ENCODE measurements at places on chromosomes 16 and 17. TPM values are rescaled to one million over a fixed set of nuclear protein-coding genes. Genes with fewer than 3 reads are reported as not detected.

DNA sequence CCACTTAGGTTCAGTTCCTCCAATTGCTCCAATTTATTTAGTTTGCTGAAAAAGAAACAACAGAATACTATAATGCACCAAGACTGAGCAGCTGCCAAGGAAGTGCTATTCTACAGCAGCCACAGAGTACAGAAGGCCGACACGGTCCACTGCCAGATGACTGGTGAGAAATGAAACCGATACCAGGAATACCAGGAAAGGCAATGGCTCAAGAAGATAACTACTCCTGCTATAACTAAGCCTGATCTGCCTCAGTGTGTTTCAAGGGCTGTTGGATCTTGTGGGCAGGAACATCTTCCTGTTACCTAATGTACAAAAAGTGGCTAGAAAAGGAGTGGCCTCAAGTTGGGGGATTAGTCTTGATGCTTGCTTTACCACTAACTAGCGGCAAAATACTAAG, 32.8 kb downstream of the MARVELD3 start:
- DNase-seq, result no peak

DNA sequence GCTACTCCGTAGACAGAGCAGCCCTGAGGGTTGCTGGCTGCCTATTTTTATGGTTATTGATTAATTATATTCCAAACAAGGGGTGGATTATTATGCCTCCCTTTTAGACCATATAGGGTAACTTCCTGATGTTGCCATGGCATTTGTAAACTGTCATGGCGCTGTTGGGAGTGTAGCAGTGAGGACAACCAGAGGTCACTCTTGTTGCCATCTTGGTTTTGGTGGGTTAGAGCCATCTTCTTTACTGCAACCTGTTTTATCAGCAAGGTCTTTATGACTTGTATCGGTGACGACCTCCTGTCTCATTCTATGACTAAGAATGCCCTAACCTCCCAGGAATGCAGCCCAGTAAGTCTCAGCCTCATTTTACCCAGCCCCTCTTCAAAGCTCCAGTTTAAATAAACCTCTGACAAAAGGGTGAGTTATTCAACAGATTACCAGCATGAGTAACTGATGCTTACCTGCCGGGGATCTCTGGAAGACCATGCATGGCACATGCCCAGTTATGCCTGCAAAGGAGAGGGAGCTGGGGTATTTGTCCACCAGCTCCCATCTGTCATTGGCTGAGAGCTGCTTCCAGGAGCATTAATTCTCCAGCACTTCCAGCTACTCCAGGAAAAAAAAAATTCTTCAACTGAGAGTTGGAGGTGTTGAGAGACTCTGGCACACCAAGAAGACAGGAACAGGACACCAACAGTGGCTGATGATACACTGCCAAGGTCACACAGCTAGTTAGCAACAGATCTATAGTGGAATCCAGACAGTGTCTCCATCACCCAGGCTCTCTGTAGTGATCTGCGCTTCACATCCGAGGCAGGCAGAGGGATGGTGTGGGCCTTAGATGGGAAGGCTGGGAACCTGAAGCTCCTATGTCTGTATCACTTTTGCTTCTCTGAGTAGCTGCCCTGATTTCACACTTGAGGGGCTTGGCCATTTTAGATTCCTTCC, 36.6 kb upstream of the IL21R start:
- DNase-seq, result no peak

DNA sequence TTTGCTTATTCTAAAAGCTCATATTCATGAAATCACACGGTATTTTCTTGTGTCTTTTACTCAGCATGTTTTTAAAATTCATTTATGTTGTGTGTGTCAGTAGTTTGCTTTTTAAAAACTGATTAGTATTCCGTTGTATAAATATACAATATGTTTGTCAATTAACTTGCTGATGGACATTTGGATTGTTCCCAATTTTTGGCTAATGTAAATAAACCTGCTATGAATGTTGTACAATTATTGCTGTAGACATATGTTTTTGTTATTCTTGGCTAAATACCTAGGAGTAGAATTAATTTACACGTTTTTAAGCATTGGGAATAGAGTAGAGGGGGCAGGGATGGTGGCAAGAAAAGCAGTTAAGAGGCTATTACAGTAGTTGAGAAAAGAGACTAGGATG, 199.5 kb upstream of the CCL2 start:
- no peak for DNase-seq

KRT17 gene
- not detected for polyA plus RNA-seq

GRCh38 chr16:2675714-2676113, 6.6 kb upstream of the KCTD5 start:
- DNase-seq, result no peak

DNA sequence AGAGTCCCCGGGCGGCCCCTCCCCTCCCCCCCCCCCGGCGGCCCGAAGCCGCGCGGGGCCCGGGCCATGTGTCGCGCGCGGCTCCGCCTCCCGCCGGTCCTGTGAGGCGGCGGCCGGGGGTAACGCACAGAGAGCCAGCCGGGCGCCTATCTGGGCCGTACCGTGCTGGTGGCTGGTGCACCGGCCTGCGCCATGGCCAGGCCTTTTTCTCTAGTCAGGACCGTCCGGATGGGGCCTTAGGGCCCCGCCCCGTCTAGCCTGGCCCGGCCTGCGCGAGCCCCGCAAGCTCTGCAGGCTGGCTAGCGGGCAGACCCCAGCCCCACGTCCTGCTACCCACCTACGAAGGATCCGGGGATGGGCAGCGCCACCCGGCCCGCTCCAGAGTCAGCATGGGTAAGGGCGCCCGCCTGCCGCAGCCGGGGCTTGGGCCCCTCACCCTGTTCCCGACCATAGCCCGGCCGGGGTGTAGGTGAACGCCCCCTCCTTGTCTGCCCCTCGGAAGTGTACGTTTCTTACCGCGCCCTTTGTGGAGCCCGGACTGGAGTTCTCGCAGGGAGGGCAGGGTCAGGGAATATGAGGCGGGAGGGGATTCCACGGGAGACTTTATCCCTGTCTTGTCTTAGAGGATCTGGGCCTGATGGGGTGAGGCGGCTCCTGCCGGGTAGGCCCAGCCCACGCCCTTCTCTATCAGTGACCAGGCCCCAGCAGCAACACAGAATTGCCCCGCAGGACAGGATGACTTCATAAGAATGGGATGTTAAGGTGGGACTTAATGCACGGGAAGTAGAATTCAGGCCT, at the start of gene CENPT:
CENPT (minus strand) TSS at position 630 of the 798 bp plus-strand sequence. CDS start 13,834 bp downstream, outside the sequence.
- no peak for DNase-seq

DNA sequence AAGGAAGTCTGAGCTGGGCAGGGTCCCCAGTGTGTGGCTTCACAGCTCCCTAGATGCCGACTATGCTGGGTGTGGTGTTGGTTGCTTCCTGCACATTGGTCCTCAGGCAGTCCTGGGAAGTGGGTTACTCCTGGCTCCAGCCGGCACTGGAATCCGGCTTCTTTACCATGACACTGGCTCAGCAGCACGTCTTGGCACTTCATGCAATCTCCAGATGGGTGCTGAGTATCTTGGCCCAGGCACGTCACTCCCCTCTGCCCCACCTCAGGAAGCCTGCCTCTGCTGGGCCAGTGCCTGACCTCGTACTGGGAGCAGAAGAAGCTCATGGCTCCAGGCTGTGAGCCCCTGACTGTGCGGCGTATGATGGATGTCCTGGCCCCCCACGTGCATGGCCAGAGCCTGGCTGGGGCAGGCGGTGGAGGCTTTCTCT, 24.5 kb downstream of the FCSK start:
- no peak for DNase-seq

DNA sequence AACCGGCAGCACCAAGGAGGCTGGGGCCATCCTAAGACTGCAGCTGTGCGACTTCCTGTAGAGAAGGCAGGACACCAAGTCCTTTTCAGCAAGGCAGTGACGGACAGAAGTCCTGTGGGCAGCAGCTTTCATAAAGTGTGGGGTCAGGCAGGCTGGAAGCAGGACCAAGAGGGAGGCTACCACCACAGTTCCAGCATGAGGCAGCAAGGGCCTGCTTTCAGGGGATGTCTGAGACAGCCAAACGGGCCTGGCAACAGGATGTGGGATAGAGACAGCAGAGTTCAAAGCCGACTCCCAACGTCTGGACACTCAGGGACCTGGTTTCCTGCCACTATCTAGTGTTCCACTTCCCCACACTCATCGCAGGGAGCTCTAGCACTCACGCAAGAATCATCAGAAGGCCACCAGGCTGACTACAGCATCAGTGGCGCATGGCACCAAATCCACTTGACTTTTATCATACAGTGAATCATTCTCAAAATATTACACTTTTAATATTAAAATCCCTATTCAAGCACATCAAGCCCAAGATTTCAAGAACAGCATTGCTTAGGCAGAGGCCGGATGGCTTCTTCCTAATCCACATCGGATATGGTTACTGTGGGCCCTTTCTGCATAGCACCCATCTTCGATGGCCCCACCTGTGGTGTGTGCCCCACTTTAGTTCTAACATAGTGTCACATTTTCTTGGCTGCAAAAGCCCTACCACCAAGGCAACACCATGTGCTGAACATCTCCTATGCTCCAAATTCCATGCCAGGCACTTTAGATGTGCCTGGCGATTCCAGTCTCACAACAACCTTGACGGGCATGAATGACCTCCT, 5.2 kb downstream of the USP7 start:
- no peak for DNase-seq

DNA sequence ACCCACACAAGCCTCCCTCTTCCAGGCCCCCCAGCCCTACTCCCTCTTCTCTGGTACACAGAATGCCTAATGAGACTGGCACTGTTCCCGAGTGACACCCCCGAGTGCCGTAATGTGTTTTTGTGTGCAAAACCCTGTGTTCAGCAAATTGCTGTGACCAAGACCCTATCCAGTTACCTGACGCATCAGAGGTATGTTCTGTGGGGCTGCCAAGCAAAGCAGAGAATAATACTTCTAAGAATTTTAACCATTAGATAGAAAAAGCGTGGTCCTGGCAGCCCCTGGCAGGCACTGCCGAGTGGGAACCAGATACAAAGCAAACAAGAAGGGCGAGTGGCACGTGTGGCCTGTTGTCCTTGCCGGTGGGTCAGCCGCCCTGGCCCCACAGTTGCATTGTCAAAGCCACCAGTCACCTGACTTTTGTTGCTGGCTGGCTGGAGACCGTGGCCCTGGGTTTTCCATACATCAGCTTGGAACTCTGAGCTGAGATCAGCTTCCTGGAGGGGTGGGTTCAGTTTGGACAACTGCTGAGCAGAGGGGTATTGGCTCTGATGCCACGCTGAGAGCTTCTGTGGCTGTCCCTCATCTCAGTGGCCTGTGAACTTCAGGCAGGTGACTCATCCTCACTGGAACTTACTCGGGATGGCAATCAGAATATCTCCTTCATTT, 69.1 kb upstream of the BRD7 start:
- DNase-seq, result no peak

- no peak for DNase-seq
Measured at GRCh38 chr17:38654411-38655398, 20.1 kb downstream of the EPOP start.

CYLD gene
- polyA plus RNA-seq, result 224 TPM

SLC4A1 gene
- not detected for polyA plus RNA-seq

GRCh38 chr16:28106467-28107215, 43.1 kb upstream of the GSG1L start:
- no peak for DNase-seq

- DNase-seq, result no peak
Measured at GRCh38 chr16:48366165-48367093, 18.8 kb downstream of the SIAH1 start.

GRCh38 chr17:17343160-17343735, 40.1 kb downstream of the NT5M start:
- no peak for DNase-seq

- DNase-seq, result no peak
Measured at GRCh38 chr17:31462261-31462660, 70.8 kb downstream of the RAB11FIP4 start.

GRCh38 chr17:81143200-81143527, 22.1 kb upstream of the PVALEF start:
- no peak for DNase-seq

DNA sequence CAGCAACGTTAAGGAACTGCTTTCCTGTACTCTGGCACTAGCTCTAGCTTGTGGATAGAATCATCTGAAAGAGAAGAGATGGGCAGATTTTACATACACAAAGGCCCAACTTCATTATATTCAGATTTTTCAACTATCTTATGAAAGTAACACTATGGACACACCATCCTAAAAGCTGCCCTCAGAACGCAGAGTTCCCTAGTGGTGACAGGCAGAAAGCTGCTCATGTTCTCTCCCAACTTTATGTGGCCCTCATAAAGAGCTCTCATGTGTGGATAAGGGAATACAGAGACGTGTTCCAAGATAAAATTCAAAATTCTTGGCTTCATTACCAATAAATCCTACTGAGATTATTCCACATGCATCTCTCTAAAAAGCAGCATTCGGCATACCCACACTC, 1.5 kb downstream of the CFAP20 start:
- DNase-seq, result no peak

DNA sequence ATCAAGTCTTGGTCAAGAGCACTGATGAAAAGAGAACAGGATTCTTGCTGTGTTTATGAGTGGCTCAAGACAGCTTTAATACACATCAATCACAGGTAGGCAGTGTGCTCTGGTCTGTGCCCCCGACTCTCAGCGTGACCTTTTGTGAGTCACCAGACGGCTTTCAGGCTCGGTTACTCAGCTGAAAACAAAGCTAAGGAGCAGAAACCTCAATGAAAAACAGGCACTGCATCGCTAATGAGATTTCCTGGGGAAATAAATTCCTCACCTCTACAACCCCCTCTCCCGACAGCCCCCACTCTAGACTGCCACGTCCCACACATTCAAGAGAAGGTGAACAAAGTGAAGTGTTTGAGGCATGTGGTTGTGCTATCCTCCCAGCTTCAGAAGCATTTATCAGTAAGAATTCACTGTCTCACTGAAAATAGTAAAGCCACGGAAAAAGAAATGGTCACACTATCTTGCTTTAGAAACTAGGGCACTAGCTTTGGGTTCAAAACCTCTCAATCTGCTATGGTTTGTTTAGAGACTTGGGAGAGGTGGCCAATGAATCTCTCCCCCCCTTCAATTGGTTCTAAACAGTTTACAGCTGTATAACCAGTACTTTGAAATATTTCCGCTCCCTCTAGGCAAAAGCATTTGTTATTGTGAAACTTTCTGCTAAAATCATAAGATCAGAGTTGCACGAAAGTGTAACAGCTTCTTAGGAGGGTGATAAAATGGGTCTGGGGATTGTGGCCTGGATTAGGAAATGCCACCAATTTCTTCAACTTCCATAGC, 199.5 kb upstream of the PMFBP1 start:
- no peak for DNase-seq

DNA sequence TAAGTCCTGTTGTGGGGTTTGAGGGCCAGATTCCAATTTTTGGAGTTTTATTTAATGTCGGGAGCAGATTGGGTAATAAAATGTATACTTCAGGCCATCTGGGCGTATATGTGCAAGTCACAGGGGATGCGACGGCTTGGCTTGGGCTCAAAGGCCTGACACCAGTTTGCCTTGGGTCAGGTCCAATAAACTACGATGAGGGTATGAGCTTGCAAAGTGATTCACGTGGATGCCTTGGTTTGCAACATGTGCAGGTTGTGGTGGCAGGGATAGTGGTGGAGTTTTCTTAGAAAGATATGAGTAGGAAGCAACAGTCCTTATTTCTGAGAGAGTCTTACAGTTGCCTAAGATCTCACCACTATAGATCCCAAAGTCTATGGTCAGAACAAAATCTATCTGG, 157.0 kb upstream of the CDH11 start:
- DNase-seq, result no peak

TPSAB1 gene
- not detected for polyA plus RNA-seq

GRCh38 chr17:72477491-72477890, 356.7 kb downstream of the SOX9 start:
- DNase-seq, result no peak

GRCh38 chr16:5007256-5007655, 26.5 kb downstream of the NAGPA start:
- no peak for DNase-seq

TMEM100 gene
- polyA plus RNA-seq, result not detected

Data from naive thymus-derived CD4-positive, alpha-beta T cell (primary cell).